H9 (cell line): ENCODE measurements at places on chromosomes 3 and 15.

DNA sequence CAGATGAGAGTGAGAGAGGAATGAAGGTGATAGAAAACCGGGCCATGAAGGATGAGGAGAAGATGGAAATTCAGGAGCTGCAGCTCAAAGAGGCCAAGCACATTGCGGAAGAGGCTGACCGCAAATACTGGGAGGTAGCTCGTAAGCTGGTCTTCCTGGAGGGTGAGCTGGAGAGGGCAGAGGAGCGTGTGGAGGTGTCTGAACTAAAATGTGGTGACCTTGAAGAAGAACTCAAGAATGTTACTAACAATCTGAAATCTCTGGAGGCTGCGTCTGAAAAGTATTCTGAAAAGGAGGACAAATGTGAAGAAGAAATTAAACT, 88.9 kb downstream of the EOMES start:
- H3K36me3 ChIP-seq, result no peaks in the 10 kb centered on the region
- no peak overlapping the region for H3K27ac ChIP-seq
- DNase-seq, result no peak
- peak overlapping the region; percentile 60 for H3K4me3 ChIP-seq

GRCh38 chr3:55185380-55185779, 257.5 kb upstream of the LRTM1 start:
- DNase-seq, result no peak
- H3K4me3 ChIP-seq, result no peak overlapping the region
- no peaks in the 10 kb centered on the region for H3K4me1 ChIP-seq
- H3K27me3 ChIP-seq, result no peaks in the 10 kb centered on the region

DNA sequence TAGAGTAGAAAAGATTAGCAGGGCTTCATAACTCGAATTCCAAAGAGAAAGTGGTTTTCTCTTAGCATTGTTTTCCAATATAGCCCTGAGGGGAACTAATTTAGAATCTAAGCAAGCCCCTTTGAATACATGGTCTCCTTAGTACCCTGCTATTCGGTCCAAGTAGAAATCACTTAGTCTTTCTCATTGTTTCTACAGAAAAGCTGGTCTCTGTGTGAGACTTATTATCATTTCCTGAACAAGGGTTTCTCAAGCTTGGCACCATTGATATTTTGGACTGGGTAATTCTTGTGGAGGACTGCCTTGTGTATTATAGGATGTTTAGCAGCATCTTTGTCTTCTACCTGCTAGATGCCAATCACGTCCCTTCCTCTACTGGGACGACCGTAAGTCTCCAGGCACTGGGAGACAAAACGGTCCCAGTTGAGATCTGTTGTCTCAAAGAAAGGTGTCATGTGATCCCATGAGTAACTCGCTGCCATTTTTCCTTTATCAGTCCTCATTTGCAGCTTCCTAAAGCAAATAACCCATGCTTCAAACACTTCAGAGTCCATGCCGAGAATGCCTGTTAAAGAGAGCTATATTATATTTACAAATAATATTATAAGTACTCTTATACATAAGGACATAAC, 230.7 kb upstream of the SLCO3A1 start:
- H3K4me1 ChIP-seq, result 0 out of 2 replicates have a peak, but pooled peaks cover 2% of the 10 kb centered on the region
- no peak for DNase-seq
- no peak overlapping the region for H3K4me3 ChIP-seq
- no peaks in the 10 kb centered on the region for H3K27me3 ChIP-seq

GRCh38 chr3:181292984-181293383, 303.4 kb upstream of the DNAJC19 start:
- no peaks in the 10 kb centered on the region for H3K36me3 ChIP-seq
- H3K27me3 ChIP-seq, result no peaks in the 10 kb centered on the region
- DNase-seq, result no peak
- H3K4me3 ChIP-seq, result no peak overlapping the region
- H3K4me1 ChIP-seq, result no peaks in the 10 kb centered on the region; the same call in 1 of the 2 replicates
- H3K27ac ChIP-seq, result no peak overlapping the region

GRCh38 chr3:45087155-45087554, 59.0 kb downstream of the CDCP1 start:
- H3K4me3 ChIP-seq, result no peak overlapping the region
- no peak for DNase-seq
- peaks cover 12% of the 10 kb centered on the region for H3K36me3 ChIP-seq
- no peaks in the 10 kb centered on the region for H3K27me3 ChIP-seq

- no peak overlapping the region for H3K4me3 ChIP-seq
- DNase-seq, result peak; percentile 58
- H3K4me1 ChIP-seq, result no peaks in the 10 kb centered on the region; the same call in 1 of the 2 replicates
- no peaks in the 10 kb centered on the region; the same call in 2 of the 3 replicates for H3K36me3 ChIP-seq
- no peak overlapping the region for H3K27ac ChIP-seq
Measured at GRCh38 chr3:129045675-129046036, 14.9 kb upstream of the GP9 start.

GRCh38 chr3:10772271-10773161, 43.5 kb upstream of the SLC6A11 start:
- H3K27me3 ChIP-seq, result no peaks in the 10 kb centered on the region; the same call in 1 of the 2 replicates
- no peak overlapping the region for H3K4me3 ChIP-seq
- no peak overlapping the region for H3K27ac ChIP-seq
- H3K4me1 ChIP-seq, result no peaks in the 10 kb centered on the region
- peak; percentile 88 for DNase-seq

DNA sequence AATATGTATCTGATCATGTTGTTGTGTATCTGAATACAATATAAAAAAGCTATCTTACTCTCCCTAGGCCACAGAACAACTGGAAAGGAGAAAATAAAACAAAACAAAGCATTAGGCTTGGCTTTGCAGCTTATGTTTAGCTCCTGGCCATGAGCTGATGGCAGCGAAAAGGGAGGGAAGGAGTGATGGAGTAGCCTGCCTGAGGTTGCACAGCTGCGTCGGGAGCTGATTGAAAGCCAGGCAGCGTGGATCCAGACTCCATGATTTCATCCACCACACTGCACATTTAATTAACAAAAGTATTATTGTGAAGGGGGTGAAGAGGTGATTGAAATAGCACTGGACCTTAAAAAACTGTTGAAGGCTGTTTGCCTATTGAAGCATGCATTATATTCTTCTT, 212.2 kb downstream of the GABRG3 start:
- H3K4me3 ChIP-seq, result no peak overlapping the region
- H3K4me1 ChIP-seq, result no peaks in the 10 kb centered on the region
- no peak for DNase-seq
- peaks cover 4% of the 10 kb centered on the region; the same call in 2 of the 3 replicates for H3K36me3 ChIP-seq

- no peak overlapping the region for H3K4me3 ChIP-seq
- H3K27ac ChIP-seq, result no peak overlapping the region
- no peaks in the 10 kb centered on the region for H3K36me3 ChIP-seq
- H3K27me3 ChIP-seq, result no peaks in the 10 kb centered on the region
- no peak for DNase-seq
Measured at GRCh38 chr15:67409175-67409574, 111.8 kb upstream of the C15orf61 start.

DNA sequence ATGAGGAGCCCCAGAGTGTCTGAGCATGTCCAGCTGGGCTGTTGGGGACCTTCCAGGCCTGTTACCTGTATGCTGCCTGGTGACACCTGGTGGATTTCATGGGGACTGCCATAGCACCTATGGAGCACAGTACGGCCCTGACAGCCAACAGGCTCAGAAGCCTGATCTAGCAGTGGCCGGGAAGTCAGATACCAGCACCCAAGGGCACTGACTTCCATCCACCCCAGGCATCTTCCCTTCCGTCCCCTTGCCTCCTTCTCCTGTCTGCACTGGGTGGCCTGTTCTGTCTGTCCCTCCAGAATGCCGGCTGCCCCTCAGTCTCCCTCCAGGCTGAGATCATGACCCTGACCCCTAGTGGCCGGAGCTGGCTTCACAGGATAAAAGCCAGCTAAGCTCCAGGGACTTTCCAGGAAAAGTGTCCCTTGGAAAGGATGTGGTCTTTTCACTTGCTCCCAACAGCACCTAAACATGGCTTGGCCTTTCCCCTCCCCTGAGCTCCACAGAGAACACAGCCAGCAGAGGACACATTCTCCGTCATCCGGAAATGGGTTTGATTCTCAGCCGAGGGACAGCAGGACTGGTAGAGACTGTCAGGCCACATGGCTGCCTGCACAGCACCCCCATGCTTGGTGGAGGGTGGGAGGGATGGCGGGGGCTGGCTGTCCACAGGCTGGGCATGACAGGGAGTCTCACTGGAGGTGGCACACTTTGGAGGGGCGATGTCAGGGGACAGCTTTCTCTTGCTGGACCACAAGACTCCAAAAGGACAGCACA, 9.5 kb downstream of the RPS17 start:
- no peaks in the 10 kb centered on the region for H3K27me3 ChIP-seq
- peaks cover 19% of the 10 kb centered on the region for H3K36me3 ChIP-seq
- no peaks in the 10 kb centered on the region for H3K4me1 ChIP-seq
- no peak overlapping the region for H3K27ac ChIP-seq
- peak overlapping the region; percentile 43; the same call in 2 of the 3 replicates for H3K4me3 ChIP-seq

- no peak overlapping the region; the same call in 2 of the 3 replicates for H3K4me3 ChIP-seq
- no peaks in the 10 kb centered on the region for H3K4me1 ChIP-seq
Measured at GRCh38 chr3:120526011-120526870, 69.9 kb upstream of the NDUFB4 start.

- H3K4me1 ChIP-seq, result peaks cover 5% of the 10 kb centered on the region; the same call in 1 of the 2 replicates
- no peaks in the 10 kb centered on the region for H3K27me3 ChIP-seq
- DNase-seq, result peak; percentile 40
- H3K27ac ChIP-seq, result no peak overlapping the region
Measured at GRCh38 chr3:105608623-105609022, 241.9 kb downstream of the ALCAM start.

DNA sequence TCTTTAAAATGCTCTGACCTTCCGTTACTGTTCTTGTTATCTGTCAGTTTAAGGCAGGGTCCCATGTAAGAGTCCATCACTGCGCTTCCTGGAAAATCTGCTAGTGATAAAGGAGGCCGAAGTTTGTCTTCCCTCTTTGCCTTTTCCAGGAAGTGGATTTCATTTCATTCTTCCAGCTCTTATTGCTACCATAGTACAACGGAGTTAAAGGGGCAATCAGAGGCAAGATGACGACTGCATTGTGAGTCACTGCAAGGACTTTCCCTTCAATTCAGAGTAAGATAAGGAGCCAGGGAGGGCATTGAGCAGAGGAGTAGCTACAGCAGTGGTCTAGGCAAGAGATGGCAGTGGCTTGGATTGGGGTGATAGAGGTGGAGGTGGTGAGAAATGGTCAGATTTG, 17.2 kb upstream of the DET1 start:
- H3K4me1 ChIP-seq, result no peaks in the 10 kb centered on the region
- H3K27ac ChIP-seq, result no peak overlapping the region
- H3K27me3 ChIP-seq, result no peaks in the 10 kb centered on the region
- no peak for DNase-seq
- peaks cover 10% of the 10 kb centered on the region; the same call in 1 of the 2 replicates for H3K36me3 ChIP-seq
- H3K4me3 ChIP-seq, result no peak overlapping the region

GRCh38 chr3:169215461-169216352, 447.8 kb downstream of the MECOM start:
- H3K27me3 ChIP-seq, result no peaks in the 10 kb centered on the region
- H3K4me1 ChIP-seq, result no peaks in the 10 kb centered on the region
- no peaks in the 10 kb centered on the region for H3K36me3 ChIP-seq
- no peak overlapping the region for H3K27ac ChIP-seq
- DNase-seq, result no peak

GRCh38 chr3:4688411-4688810, 195.3 kb downstream of the ITPR1 start:
- no peaks in the 10 kb centered on the region for H3K27me3 ChIP-seq
- no peaks in the 10 kb centered on the region for H3K4me1 ChIP-seq
- no peak for DNase-seq
- no peak overlapping the region for H3K4me3 ChIP-seq
